CD8-positive, alpha-beta memory T cell (primary cell): ENCODE measurements at places on chromosomes 11 and 22. TPM values are rescaled to one million over a fixed set of nuclear protein-coding genes. Genes with fewer than 3 reads are reported as not detected.

Gene OR51B4
- not detected for total RNA-seq

Gene NELL1
- not detected for total RNA-seq

Gene TESMIN
- total RNA-seq, result 1.3 TPM

Gene BRMS1
- total RNA-seq, result 66.5 TPM
